ENCODE measurements at places on chromosomes 3 and 15. TPM values are rescaled to one million over a fixed set of nuclear protein-coding genes. Genes with fewer than 3 reads are reported as not detected.

DNA sequence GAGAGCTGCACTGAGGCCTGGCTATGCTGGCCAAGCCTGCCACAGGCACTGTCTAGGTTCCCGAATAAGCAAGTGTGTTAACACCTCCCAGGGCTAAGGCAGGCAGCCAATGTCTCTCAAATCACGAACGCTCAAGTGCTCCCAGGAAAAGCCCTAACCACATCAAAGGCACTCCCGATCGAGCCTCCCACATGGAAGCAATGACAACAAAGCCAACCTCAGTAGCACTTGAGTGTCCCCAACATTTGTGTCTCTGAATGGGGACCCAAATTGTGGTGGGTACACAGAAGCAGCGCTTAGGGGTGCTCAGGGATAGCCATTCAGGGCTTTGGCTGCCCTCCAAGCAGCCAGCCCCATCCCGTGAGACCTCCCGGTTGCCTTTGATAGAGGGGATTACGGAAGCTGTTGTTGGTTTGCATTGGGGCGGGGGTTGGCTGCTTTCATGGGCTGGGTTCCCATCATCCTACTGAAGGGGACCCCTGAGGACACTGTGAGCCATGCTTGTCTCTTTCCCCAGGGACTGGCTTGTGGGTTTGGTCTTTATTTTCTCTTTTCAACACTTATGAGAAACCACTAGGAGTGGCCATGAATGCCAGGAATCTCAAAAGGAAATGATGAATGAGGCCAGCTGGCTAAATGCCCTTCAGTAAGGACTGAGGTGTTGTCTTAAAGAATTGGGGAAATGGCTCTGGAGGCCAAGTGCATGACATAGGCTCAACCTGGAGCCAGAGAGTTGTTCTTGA is 234.1 kb upstream of the FEZF2 start:
- no peak for DNase-seq

DNA sequence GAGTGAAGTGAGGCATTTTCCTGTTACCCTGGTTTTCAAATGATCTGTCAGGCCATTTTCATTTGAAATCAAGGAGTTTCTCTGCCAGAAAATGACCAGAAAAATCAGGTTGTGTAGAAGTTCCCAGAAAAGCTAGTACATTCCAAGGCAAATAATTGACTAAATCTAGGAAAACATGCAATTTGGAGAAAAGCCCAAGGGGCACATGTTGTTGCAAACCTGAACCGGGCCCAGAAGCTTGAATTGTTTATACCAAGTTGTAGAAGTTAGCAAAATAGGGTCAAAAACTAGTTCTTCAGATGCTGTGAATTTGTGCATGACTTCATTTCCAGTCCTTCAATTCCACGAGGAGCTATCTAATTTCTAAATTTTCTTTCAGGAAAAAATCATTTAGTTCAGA is 31.0 kb downstream of the TRIM42 start:
- DNase-seq = no peak

DNA sequence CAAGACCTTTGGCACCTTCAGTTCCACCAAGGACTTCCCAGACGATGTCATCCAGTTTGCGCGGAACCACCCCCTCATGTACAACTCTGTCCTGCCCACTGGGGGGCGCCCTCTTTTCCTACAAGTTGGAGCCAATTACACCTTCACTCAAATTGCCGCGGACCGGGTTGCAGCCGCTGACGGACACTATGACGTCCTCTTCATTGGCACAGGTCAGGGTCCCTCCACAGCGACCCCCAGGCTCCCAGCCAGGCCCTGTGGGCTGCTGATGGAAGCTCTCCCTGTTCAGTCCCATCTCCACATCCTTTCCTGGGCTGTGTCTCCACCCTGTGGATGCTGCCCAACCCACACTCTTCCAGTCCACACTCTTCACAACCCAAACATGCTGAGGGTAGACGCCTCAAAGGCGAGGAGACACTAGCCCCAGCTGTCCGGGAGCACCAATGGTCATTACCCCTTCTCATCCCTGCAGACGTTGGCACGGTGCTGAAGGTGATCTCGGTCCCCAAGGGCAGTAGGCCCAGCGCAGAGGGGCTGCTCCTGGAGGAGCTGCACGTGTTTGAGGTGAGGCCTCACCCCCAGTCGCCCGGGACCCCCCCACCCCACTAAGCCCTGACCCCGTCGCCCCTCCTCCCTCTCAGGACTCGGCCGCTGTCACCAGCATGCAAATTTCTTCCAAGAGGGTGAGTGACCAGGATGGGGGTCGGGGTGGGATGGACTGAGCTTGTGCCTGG is 4.3 kb upstream of the LSMEM2 start:
- DNase-seq = no peak

Gene SLC12A8
- total RNA-seq = 2.9 TPM

Gene THPO
- 0.32 TPM for total RNA-seq

- DNase-seq = no peak
These were observed 7.2 kb upstream of the SCN10A start for GRCh38 chr3:38823186-38823585.

DNA sequence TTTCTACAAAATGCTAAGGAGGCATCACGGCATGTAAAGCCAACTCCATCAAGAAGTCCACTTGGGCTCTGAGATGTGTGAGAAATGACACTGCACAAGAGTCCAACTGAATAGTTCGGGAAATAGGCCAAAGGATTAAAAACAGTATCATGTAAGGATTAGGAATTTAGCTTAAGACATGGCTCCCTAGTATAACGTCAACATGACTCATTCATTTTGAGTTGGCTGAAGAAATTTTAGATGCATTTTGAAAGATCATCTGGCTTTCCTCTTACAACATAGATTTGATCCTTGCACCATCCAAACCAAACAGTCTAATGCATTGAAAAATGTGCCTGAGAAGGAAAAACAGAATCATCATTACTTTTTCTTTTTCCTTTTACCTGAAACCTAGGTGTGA is 109.3 kb upstream of the MME start:
- DNase-seq = no peak

DNA sequence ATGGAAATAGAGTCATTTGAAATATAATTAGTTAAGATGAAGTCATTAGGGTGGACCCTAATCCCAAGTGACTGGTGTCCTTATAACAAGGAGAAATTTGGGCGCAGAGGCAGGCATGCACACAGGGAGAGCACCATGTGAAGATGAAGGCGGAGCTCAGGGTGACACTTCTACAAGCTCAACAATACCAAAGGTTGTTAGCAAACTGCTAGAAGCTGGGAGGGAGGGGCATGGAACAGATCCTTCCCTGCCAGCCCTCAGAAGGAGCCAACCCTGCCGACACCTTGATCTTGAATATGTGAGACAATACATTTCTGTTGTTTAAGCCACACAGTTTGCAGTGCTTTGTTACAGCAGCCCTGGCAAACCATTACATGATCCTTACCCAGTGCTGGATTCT is 57.8 kb downstream of the CCNL1 start:
- DNase-seq = no peak

Gene ZNF774
- 3.3 TPM for total RNA-seq

DNA sequence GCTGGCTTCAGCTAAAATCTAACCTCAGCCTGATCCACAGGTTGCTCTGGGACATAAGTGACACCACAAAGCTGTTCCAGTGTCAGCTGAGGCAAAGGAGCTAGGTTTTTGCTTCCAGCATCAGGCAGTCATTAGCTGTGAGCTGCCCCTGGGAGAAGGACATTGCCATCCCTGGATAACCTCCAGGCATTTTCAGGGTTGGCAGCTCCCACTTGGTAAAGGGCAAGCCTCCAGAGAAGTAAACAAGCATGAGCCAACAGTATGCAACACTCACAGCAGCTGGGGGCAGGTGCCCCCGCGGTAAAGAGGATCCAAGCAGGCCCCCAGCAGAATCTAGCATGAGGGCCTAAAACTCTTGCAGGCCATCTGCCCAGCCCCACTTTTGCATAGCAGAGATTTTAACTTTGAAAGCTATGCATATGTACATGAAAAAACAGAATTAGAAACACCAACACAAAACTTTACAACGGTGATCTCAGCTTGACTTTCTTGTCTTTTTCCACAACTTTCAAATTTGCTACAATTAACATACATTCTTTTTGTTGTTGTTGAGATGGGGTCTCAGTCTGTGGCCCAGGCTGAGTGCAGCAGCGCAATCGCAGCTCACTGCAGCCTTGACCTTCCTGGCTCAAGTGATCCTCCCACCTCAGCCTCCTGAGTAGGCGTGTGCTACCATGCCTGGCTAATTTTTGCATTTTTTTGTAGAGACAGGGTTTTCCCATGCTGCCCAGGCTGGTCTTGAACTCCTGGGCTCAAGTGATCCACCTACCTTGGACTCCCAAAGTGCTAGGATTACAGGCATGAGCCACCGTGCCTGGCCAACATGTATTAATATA is 83.8 kb upstream of the TPM1 start:
- DNase-seq = no peak

Gene APOD
- 11.7 TPM for total RNA-seq

DNA sequence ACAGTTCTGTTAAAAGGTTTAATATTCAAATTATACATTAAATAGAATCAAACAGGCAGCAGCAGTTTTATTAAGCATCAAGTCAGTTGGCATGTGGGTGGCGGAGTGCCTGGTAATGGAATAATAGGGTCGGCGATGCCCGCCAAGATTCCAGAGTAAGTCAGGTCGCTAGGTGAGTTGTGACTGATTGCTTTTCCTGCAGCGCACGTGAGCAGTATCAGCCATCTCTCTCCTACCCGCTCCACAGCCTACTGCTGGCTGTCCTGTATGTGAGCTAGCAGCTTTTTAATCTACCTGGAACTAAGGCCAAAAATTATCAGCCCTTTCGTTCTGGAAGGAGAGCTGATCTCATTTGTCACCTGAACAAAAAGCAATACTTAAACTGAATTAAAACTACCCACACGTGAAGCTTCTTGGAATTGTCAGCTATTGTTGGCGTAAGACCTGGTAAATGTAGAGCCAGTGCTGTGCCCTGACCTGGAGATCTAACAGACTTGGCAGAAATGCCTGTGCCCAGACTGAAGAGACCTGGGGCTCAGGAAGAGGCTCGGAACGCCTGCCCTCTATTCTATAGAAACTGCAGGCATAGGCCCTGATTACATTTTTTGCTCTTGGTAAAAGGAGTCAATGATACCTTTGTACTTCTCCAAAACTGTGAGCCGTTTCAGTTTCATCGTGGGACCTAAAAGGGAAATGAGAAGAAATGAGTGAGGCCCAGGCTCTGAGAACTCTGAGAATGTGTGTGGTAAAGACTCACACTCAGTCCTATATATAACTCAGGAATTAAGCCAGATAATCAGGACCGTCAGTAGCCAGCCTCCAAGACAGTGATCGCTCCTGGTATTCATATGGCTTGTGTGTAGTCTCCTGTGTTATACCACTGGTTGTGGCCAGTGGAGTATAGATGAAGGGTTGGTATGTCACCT is 21.9 kb downstream of the IDH3A start:
- DNase-seq = no peak

- no peak for DNase-seq
These were observed 27.8 kb upstream of the RPL32 start for GRCh38 chr3:12869035-12869621.

GRCh38 chr3:114205541-114205940 is 26.7 kb upstream of the DRD3 start:
- no peak for DNase-seq

Gene DAZL
- total RNA-seq = not detected

- DNase-seq = no peak
These were observed 43.9 kb downstream of the DTWD1 start for GRCh38 chr15:49664716-49665115.

DNA sequence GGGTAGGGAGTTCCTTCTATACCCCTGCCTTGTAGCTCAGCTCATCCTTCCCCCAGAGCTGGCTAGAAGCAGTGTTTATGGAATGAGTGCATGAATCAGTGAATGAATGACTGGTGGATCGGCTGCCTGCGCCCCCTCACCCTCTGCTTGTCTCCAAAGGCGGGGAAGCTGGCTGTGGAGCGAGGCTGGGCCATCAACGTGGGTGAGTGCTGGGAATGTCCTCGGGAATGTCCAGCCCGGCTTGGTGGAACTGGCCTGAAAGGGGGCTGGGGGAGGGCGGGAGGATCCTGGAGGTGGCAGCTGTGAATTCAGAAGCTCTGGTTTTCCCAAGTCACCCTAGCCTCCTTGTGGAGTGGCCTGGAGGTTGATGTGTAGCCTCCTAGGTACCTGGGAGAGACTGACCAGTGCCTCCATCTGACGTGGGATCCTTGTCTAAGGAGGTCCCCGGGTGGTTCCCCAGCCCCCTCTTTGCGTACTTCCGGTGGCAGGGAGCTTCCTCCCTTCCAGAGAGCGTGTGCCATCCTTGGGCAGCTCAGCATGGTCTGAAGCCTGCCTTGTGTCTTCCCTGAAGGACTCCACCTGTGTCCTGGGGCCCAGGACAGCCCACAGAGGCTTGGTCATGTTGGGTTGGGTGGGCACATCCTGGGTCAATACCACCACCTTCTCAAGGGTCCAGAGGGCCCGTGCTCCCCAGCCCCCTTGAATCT is 18.4 kb downstream of the HDAC11 start:
- no peak for DNase-seq

Gene ARHGAP11A
- 41.8 TPM for total RNA-seq

DNA sequence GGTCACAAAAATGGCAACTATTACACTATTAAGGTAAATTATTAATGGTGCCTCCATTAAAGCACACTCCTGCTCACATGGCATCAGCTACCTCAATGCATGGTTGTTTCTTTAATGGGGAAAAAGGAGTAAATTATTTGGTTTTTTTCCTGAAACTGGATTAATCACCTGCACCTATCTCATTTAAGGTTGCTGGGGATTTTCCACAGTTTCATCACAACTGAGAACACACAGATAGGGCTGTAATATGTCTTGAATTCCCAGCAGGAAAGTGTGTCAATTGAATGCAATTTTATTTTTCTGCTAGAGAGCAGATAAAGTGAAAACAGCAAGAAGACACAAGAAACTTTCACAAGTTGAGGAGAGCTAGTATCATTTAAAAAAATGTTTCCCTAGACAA is 36.4 kb downstream of the RFTN1 start:
- no peak for DNase-seq

Gene KNG1
- total RNA-seq = not detected

GRCh38 chr3:141426404-141427034 is 58.2 kb downstream of the ZBTB38 start:
- no peak for DNase-seq

GRCh38 chr3:52754373-52754772 is 16.4 kb downstream of the NEK4 start:
- no peak for DNase-seq

Gene ACKR4
- total RNA-seq = 6.8 TPM

Gene MESP2
- not detected for total RNA-seq

DNA sequence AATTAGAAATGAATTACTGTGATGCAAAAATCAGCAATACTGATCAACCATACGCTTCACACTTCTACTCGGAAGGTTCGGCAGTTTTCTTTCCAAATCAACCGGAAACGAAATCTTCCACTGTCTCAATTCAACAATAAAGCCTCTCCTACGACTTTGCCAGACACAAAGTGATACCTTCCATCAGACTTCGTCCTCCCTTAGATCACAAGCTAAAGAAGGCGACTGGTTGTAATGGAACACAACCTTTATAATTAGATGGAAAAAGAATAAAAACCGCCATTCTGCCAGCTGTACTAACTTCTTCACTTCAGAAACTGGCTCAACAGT is 618 bp downstream of the PARL start:
- DNase-seq = no peak

- DNase-seq = peak; percentile 40
These were observed 135.1 kb downstream of the TMCO5A start for GRCh38 chr15:38069511-38070011.

Gene CYP1A2
- not detected for total RNA-seq

- no peak for DNase-seq
These were observed 192.1 kb downstream of the CBLB start for GRCh38 chr3:105676621-105677300.
